ENCODE measurements at places on chromosomes 1 and 21.

- DNase-seq = no peak
Observed at GRCh38 chr1:94068999-94069918, 51.7 kb downstream of the ABCA4 start.

DNA sequence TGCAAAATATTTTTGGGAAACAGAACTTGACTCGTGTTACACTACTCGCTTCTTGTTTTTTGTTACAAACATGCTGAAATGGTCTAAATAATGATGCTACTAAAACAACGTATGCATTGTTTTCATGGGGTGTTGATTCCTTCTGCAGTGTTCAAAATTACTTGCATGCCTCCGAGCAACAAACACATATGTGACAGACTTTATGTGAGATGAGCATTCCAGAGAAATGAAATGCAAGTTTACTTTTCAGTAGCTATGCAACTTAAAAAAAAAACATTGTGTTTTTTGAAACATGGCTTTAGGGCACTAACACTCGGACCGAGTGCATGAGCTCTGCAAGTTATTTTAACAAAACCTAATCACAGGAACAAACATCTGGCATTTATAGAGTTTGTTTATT lies 84.8 kb downstream of the CAMTA1 start:
- no peak for DNase-seq

- DNase-seq = no peak
Observed at GRCh38 chr21:41979751-41980369, 26.0 kb upstream of the C2CD2 start.

DNA sequence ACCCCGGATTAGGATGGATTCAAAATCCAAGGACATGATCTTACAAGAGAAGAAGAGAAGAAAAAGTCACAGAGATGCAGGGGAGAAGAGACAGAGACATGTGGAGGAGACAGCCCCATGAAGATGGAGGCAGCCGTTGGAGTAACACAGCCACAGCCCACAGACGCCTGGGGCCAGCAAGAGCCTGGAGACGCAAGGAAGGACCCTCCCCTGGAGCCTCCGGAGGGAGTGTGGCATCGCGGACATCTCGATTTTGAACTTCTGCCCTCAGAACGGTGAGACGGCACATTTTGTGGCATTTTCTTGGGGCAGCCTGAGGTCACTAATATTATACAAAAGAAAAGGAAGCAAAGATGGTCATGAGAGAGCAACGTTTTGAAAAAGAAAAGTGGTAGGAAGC lies 28.8 kb downstream of the ABCG1 start:
- no peak for DNase-seq

- no peak for DNase-seq
Observed at GRCh38 chr21:42254083-42254482, 35.1 kb downstream of the ABCG1 start.

GRCh38 chr1:64986903-64987871 lies 20.8 kb upstream of the JAK1 start:
- no peak for DNase-seq

DNA sequence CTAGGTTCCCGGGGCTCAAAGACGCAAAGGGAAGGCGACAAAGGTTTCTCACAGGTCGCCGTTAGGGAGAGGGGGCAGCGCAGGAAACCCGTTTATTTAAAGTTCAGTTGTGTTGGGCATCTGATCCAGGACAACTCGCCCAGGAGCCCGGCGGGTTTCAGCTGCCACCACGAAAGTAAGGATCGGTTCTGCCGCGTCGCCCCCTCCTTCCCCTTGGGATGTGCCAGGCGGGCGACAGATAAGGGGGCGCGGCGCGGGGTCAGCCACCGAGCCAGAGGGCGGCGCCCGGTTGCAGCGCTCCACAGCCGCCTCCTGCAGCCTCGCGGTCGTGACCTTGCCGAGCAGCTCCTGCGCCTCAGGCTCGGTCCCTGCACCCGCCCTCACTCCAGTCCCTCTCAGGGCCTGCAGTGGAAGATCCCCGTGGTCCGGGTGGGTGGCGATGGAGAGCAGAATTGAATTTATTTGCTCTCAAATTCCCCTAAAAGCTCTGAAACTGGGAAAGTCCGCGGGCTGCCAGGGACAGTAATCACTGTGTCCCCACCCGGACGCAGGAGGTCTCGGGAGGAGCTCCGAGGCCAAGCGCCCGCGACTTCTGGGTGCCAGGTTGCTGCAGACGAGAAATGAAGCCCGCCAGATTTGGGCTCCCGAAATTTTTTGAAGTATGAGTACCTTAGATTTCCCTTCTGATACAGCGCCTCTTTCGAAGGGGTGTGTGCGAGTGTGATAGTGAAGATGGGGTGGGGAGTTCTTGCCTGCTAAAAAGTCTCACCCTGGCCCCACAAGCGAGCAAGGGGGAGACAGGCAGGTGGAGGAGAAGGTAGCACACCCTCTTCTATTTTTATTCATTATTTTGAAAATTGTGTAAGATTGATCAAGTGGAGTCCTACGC lies 28.4 kb upstream of the NFIA start:
- DNase-seq = peak; percentile 94

DNA sequence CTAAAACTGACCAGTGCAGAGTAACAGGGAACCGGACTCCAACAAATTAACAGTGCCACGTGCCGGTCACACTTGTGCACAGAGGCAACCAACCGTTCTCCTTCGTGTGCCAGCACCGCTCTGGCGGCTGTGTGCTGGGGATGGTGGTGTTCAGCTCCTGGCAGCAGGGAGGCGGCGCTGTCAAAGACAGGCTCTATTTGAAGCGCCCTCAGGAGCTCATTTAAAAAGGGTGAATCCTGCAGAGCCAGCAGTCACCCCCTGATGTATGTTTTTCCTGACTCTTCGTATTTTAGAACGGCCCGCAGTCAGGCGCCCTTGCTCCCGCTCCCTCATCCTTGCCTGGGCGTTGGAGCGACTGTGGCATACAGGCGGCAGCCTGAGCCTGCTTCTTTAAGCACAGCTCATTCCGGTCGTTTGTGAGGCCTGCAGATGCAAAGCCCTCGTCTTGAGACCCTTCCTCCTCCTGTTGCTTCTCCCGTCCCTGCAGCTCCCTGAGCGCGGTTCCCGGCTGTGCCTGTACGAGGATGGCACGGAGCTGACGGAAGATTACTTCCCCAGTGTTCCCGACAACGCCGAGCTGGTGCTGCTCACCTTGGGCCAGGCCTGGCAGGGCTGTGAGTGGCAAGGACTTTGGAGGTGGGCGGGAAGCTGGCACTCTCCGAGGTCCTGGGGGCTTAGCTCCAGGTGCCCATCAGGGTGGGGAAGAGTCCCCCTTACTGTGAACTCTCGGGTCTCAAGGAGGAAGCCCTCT lies 1.1 kb downstream of the DFFB start:
- peak; percentile 96 for DNase-seq

GRCh38 chr21:21039624-21040170 lies 41.5 kb downstream of the NCAM2 start:
- no peak for DNase-seq

DNA sequence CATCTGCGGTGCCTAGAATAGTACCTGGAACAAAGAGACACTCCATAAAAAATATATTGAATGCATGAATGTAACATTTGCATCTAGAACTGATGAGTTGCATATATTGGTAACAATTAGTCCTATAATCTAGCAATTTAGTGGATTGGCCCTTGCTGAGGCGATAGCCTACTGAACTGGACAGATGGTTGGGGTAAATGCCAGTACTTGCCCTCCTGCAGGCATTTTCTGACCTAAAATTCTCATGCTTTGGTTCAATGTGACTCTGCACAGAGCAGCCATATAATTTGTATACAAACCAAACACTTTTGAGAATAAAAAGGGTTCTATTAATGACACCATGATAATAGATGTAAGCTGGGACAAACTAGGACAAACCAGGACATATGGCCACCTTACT lies 313.6 kb downstream of the OLFM3 start:
- no peak for DNase-seq

DNA sequence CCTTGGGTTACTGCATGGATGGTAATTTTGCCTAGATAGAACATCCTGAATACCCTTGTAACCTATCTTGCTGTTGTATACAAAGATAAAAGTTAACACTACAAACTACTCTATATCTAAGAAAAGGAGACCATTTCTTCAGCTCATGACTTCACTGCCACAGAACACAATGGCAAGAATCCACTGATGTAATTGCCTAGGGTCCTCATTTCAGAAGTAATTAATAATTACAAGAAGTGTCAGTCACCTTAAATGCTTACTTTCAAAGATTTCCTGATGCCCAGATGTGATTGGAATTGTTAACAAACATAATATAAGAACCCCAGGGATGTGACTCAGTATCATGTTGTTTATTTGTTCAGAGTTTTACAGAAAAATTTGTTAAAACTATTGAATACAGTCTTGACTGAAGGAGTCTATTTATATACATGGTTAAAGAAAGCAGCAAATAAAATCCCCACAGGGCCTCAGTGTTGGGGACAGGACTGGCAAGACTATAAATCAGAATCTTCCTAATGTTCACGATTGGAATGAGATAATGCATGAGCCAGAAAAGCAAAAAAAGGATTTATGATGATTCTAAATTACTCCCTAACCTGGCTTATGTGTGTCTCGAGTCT lies 83.9 kb downstream of the CRB1 start:
- DNase-seq = no peak

DNA sequence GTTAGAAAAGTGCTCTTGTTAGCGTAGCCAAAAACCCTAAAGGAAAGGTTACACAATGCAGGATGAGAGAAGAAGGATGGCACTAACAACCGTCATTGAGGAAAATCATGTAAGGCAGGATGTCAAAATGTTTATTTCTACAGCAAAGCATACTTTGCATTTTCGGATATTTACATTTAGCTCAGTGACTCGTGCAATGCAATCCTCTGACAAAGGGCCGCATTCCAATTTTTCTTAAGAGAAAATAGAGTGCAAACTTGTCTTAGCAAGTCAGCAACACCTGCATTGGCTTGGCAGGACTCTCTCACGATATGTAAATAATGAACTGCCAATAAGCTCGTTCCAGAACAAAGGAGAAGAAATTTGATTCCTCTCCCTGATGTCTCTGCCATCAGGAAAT lies 33.3 kb downstream of the TIAM1 start:
- no peak for DNase-seq

- no peak for DNase-seq
Observed at GRCh38 chr1:169044296-169044695, 62.2 kb upstream of the ATP1B1 start.

- no peak for DNase-seq
Observed at GRCh38 chr1:184562806-184563205, 176.0 kb downstream of the C1orf21 start.

Measured in osteoblast (primary cell).